ENCODE measurements at places on chromosomes 11 and 22.

DNA sequence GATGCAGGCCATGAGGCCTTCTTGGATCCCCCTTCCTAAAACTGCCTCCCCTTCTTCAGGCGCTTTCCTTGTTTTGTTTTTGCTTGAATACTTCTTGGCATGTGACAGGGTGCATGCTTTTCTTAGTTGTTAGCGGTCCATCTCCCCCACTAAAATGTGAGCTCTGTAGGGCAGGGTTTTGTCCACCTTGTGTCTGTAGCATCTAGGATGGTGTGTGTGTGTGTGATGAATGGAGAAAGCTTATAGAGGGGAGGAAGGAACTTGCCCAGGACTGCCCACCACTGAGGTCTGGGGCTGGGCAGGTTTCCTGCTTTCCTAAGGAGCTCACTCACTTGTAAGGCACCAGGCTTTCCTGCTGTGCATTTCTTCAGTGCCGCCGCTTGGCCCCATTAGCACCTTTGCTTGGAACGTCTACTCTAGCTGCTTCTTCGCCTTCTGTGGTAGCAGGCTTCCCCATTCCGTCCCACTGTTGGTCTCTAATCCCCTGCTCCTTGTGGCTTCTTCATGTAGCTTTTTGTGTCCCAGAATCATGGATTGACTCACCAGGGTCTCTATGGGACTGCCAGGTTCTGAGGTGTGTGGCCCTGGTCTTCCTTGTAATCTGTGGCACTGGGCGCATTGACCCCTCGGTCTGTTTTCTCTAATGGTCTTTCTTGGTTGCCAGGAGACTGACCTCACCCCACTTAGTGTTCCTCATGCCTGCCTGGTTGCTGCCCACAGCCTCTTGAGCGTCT is 3.3 kb downstream of the DGCR8 start:
- no peak for DNase-seq

DNA sequence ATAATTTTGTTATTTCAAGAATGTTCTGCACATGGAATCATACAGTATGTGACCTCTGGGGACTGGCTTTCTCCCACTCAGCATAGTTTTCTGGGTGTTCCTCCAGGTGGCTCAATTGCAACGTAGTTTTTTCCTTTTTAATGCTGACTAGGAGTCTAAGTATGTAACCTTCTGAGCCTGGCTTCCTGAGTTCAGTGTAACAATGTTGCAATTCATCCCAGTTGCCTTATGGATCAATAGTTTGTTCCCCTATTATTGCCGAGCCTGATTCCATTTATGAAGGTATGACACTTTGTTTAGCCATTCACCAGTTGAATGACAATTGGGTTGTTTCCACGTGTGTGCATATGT is 128.3 kb downstream of the CRYBB2 start:
- no peak for DNase-seq

- no peak for DNase-seq
Measured at GRCh38 chr11:71214553-71215424, 37.6 kb downstream of the SHANK2 start.

DNA sequence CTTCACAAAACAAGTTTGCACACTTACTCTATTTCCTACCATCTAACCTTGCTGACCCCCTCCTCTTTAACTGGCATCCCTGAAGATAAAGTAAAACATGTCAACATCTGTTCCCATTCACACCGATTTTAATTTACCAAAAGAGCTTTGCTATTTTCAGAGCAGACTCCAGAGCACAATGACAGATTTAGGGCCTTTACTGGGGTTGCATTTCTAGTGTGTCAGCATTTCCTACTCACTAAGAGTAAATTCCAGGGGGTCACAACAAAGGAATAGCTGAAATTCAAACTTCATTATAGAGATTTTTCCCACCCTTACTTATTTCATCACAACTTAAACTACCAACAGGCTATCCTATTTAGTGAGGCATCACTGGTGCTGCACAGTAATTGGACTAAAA is 60.8 kb downstream of the SOX6 start:
- no peak for DNase-seq

GRCh38 chr22:47872761-47873535 is 1110.5 kb downstream of the TBC1D22A start:
- DNase-seq: no peak

Measured in stimulated activated CD4-positive, alpha-beta T cell treated with anti-CD3 and anti-CD28 coated beads, Interleukin-15, amount 100 ng/mL, for 24 hours (primary cell).